ENCODE measurements at places on chromosomes 6 and 20.

GRCh38 chr6:215335-216034 is 76.8 kb upstream of the DUSP22 start:
- peak; percentile 77 for DNase-seq

- no peak for DNase-seq
These were observed 7.6 kb downstream of the SLC44A4 start for GRCh38 chr6:31871046-31871659.

- no peak for DNase-seq
These were observed 157.3 kb upstream of the ATXN1 start for GRCh38 chr6:16918586-16918985.

DNA sequence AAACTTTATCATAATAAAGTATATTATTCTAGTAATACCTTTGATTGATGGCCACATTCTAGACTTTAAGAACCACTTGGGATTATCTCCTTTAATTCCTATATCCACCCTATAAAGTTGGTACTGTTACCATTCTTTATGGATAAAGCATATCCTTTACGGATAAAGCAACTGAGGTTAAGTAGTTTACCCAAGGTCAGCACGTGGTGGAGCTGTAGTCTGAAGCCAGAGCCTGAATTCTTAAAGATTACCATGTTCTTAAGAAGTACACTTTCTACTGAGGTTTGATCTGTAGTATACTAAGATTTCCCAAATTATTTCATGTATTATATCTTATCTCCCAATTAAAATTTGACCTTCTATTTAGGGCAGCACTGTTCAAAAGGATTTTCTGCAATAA is 3.0 kb upstream of the NCOA7 start:
- no peak for DNase-seq

- DNase-seq = no peak
These were observed 47.7 kb downstream of the ZNF831 start for GRCh38 chr20:59211208-59211765.

GRCh38 chr6:90238496-90239266 is 58.0 kb downstream of the BACH2 start:
- DNase-seq = no peak

GRCh38 chr20:48850257-48850976 is 22.6 kb upstream of the PREX1 start:
- DNase-seq = no peak

GRCh38 chr6:46201702-46202101 is 30.9 kb upstream of the ENPP5 start:
- DNase-seq = no peak

DNA sequence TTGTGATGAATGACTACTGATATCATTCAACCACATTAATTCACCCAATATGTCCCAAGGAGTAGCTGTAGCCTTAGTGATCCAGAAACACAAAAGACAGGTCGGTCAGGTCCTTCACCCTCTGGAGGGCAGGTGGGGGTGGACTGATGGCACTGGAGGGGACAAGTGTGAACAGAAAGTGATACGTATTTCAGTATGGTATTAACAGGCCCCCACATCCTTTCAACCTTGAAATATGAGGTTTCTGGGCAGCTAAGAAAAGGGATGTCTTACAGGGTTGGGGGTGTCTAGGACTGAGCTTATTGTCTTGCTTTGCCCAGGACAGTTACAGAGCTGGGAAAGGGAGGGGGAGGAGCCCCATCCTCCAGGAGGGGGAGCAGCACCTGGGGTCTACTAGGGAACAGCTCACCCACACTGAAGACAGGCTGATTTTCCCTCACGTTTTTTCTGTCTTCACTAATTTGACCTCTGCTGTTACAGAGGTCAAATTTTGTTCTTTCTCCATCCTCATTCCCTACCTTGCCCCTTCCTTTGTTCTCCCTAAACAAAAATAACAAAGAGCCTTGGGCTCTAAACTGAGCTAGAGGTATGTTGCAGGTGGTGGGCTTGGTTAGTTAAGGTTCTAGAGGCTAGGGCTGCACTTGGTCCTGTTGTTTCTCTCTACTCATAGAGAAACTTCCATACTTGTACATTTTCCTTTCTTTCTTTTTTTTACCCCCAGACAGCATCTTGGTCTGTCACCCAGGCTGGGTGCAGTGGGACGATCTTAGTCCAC is 38.0 kb upstream of the EEF1A1 start:
- no peak for DNase-seq

DNA sequence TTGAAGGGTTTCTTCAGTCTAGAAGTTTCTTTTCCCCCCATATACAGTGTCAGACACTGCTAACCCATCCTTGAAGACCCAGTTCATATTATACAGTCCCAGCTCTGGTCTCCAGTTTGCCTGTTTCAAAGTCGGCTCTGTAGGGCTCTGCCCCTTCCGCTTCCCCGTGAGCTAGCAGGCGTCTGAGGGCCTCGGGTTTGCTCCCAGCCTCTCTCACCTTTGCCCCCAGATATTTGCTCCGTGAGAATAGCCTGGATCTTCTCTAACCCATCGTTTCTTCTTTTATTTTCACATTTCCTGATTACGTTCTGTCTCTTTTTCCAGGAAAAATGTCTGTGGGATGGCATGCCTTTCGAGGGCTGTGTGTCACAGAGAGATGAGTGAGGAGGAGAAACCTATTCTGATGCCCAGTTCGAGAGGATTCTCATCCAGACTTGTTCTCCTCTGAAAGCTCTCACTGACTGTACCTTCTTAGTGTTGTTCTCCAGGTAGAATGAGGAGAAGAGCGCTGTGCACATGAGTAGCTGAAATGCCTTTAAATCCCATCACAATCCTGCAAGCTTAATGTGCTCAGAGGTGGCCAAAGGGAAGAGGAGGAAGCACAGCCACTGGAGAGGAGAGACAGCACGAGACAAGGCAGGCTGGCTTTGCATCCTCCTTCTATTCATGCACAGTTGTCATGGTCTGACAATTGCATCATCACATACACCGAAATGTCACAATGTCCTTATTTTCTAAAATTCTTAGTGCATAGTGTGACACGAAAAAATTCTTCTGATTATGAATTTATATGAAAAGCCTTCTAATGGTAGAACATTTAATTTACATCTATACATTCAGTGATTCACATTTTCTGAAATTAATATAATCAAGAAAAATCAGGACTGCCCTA is 171.1 kb downstream of the FOXA2 start:
- no peak for DNase-seq

DNA sequence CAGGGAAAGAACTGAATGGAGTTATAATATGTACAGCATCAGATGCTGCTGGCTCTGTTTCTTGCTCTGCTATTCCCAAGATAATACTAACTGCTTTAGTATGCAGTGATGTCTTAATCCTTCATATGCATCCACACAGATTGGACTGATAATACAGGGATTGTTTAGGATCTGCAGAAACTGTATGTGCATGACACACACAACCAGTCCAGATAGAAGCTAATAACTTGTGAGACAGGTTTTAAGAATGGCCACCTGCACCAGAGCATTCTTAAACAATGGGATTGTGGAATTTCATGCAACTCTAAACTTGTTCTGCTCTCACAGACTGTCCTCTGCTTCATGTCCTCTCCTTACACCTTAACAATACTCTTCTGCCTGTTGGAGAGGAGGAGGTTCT is 90.9 kb downstream of the SPTLC3 start:
- DNase-seq = no peak

DNA sequence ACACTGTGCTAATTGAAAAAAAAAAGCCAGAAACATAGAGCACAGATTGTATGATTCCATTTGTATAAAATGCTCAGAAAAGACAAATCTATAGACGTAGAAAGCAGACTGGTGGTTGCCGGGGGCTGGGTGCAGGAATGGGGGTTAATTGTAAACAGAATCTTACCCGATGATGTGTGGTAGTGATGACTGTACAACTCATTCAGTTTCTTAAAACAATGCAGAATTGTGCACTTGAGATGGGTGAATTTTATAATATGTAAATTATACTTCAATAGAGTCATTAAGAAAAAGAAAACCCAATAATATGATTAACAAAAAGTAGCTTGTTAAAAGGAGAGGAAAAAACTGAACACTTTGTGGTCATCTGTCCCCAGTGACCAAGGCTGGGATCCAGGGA is 3.7 kb upstream of the MYLK4 start:
- no peak for DNase-seq

- DNase-seq = no peak
These were observed 91.0 kb downstream of the UNC5CL start for GRCh38 chr6:40947876-40948526.

DNA sequence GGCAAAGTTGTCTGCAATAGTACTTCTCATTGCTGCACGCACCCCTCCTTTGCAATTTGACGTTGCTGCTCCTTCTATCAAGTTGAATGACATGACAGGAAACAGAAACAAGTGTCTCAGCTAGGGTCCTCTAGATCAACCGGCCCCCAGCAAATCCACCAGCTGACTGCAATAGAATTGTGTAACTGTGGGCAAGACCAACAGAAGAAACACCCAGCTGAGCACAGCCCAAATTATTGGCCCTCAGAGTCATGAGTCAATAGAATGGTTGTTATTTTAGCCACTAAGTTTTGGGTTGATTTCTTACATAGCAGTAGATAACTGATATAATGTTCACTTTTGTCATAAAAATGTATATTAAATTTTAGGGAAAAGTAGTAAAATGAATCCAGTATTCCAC is 202.7 kb downstream of the MAFB start:
- DNase-seq = no peak

DNA sequence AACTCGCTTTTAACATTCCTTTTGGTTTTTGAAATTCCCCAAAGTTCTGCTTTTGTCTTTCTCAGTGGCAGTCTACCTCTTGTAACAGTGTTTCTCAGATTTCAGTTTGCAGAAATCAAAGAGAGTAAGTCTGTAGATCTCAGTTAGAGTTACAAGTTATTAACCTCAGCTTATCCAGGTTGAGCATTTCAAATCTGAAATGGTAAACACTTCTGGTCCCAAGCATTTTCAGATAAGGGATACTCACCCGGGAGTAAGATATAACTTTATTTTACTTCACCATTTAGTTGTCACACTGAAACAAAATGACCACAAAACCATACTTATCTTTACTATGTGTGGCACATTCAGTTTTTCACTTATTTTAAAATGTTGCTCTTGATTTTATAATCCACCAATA is 9.8 kb downstream of the ZNF292 start:
- DNase-seq = no peak

GRCh38 chr6:2665146-2666070 is 85.3 kb downstream of the MYLK4 start:
- no peak for DNase-seq

DNA sequence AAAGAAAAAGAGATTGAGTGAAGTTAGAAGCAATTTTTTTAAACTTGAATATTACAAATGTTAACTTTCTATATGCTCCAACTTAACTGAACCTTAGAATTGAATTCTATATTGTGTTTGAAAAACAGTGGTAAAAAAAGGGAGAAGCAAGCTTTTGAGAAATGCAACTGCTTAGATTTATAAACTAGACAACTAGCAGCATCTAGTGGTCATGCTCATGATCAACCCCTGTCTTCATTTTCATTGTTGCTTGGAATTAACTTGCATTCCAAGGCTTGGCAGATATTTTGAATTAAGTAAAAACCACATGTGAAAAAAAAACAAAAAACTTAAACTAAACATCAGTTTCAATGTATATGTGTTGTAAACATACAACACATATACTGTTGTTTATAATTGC is 113.1 kb downstream of the C6orf58 start:
- DNase-seq = no peak

DNA sequence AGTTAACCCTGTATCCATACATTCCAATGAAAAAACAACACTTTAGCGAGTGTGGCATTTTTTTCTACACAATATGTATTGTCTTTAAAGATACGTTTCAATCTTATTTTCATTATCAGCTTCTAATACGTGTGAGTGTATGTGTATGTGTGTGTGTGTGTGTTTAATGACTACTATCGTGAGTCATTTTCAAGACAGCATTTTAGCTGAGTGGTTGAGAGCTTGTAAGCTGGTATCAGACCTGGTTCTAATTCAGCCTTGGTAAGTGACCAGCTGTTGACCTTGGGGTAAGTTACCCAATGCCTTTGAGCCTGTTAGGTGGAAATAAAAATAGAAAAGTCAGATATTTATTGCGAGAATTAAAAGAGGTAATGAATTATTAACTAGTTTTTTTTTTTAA is 320.0 kb upstream of the NT5E start:
- DNase-seq = no peak

DNA sequence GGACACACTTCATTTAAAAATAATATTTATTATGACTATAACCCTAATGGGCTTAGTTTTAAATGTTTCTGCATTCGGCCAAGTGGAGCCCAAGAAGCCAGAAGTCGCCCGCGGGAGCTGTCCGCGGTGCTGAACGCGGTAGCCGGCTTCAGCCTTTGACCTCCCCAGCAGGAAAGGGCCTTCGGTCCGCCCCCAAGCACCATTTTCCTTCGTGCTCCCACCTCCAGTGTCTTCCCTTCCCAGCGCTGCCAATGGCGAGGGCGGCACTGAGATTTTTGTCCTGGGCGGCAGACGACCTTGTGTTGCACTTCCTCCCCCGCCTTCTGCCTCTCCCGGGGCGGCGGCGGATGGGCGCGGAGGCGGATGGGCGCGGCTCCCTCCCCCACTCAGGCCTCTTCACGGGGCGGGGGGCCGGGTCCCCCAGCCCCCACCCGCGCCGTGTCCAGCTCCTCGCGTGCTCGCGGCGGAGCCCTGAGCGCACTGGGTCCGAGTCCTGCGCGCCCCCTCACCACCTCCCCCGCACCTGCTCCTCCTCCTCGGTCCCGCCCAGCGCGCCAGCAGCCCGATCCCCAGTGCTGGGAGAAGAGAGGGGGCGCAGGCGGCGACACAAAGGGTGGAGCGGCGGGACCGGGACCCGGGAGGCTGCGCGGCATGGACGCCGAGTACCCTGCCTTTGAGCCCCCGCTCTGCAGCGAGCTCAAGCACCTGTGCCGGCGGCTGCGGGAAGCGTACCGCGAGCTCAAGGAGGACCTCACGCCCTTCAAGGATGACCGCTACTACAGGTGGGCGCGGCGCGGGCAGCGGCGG is 23.6 kb upstream of the TMEM181 start:
- DNase-seq = peak; percentile 77

DNA sequence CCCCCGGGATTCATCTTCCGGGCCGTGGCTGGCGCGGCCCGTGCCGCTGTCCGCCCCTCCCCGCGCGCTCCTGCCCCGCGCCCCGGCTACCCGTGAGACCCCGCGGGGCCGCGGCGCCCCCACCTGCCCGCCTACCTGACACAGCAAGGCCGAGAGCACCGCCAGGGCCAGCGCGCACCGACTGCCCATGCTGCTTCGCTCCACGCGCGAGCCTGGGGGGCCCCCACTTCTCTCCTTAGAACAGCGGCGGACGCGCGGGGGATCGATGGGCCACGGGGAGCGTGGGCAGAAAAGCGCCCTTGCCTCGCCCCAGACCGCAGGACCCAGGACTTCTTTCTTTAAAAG is 955 bp downstream of the DLL1 start:
- no peak for DNase-seq

- no peak for DNase-seq
These were observed 254.3 kb downstream of the LMBRD1 start for GRCh38 chr6:69542494-69542893.

All from activated T-cell treated with anti-CD3 and anti-CD28 coated beads, Interleukin-2, amount 50 U/mL, for 48 hours (primary cell).